ENCODE measurements at places on chromosomes 11 and 22. TPM values are rescaled to one million over a fixed set of nuclear protein-coding genes. Genes with fewer than 3 reads are reported as not detected.

The ZNF214 gene
- 3.7 TPM for total RNA-seq

- no peak overlapping the region for H3K4me3 ChIP-seq
- H3K27ac ChIP-seq: no peak overlapping the region
Measured at GRCh38 chr11:67542169-67542568, 18.9 kb upstream of the CABP2 start.

The CREB3L1 gene
- total RNA-seq: 63.0 TPM

- H3K4me3 ChIP-seq: no peak overlapping the region
- no peak for DNase-seq
- no peak overlapping the region for H3K27ac ChIP-seq
- no peaks in the 10 kb centered on the region for H3K4me1 ChIP-seq
Measured at GRCh38 chr22:25347752-25348102, 128.3 kb downstream of the CRYBB2 start.

GRCh38 chr11:1938343-1939005, 8.7 kb upstream of the MRPL23 start:
- no peaks in the 10 kb centered on the region for H3K36me3 ChIP-seq
- no peak overlapping the region for H3K4me3 ChIP-seq
- DNase-seq: no peak
- H3K27ac ChIP-seq: no peak overlapping the region
- H3K4me1 ChIP-seq: peaks cover 2% of the 10 kb centered on the region
- H3K27me3 ChIP-seq: no peaks in the 10 kb centered on the region

- H3K36me3 ChIP-seq: no peaks in the 10 kb centered on the region
- H3K4me3 ChIP-seq: no peak overlapping the region
- H3K27me3 ChIP-seq: no peaks in the 10 kb centered on the region
Measured at GRCh38 chr11:44711113-44711786, 15.5 kb upstream of the TSPAN18 start.

The ZBED4 gene
- 7.8 TPM for total RNA-seq

- no peak overlapping the region for H3K4me3 ChIP-seq
- no peak overlapping the region for H3K27ac ChIP-seq
- no peaks in the 10 kb centered on the region for H3K36me3 ChIP-seq
- no peak for DNase-seq
Measured at GRCh38 chr11:13242564-13242963, 35.0 kb upstream of the BMAL1 start.

GRCh38 chr11:34064291-34064690, 12.8 kb downstream of the CAPRIN1 start:
- no peak overlapping the region for H3K4me3 ChIP-seq
- peaks cover 11% of the 10 kb centered on the region for H3K4me1 ChIP-seq
- H3K27me3 ChIP-seq: no peaks in the 10 kb centered on the region
- DNase-seq: no peak
- no peaks in the 10 kb centered on the region for H3K36me3 ChIP-seq

The OOSP2 gene
- not detected for total RNA-seq

GRCh38 chr11:125452125-125452470, 44.0 kb downstream of the FEZ1 start:
- no peak overlapping the region for H3K4me3 ChIP-seq
- no peaks in the 10 kb centered on the region for H3K36me3 ChIP-seq
- H3K4me1 ChIP-seq: peaks cover 7% of the 10 kb centered on the region

- H3K4me3 ChIP-seq: no peak overlapping the region
- no peaks in the 10 kb centered on the region for H3K36me3 ChIP-seq
- DNase-seq: no peak
- H3K4me1 ChIP-seq: no peaks in the 10 kb centered on the region
Measured at GRCh38 chr22:41775976-41776375, 24.5 kb upstream of the CCDC134 start.

DNA sequence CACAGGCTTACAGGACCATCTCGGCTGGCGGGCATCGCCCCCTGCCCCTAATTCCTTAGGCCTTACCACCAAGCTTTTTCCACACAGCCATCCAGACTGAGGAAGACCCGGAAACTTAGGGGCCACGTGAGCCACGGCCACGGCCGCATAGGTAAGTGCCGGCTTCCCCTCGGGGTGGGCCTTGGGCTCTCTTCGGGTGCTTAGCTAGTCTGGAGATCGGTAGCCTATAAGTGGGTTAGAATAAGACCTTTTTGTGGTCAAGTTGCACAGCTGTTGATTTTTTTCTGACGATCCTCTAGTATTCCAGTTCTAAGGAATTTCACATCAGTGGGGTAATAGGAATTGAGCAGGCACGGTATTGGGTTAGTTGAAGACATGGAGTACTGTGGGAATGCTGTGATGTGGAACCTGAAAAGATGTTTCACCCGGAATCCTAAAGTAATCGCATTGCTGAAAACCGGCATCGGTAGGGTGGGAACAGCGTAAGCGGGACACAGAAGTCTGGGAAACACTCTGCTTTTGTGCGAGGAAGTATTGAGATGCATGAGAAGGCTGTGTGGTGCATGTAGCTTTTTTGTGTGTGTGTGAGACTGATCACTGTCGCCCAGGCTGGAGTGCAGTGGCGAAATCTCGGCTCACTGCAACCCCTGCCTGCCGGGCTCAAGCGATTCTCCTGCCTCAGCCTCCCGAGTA, 669 bp downstream of the RPL27A start:
- peak overlapping the region; percentile 69 for H3K27ac ChIP-seq
- H3K36me3 ChIP-seq: no peaks in the 10 kb centered on the region
- DNase-seq: no peak
- peaks cover 10% of the 10 kb centered on the region for H3K4me1 ChIP-seq
- H3K4me3 ChIP-seq: peak overlapping the region; percentile 97
- no peaks in the 10 kb centered on the region for H3K27me3 ChIP-seq

GRCh38 chr11:120142441-120143100, 4.7 kb upstream of the TRIM29 start:
- no peak for DNase-seq
- H3K27me3 ChIP-seq: no peaks in the 10 kb centered on the region
- H3K36me3 ChIP-seq: no peaks in the 10 kb centered on the region
- H3K4me3 ChIP-seq: no peak overlapping the region
- H3K4me1 ChIP-seq: no peaks in the 10 kb centered on the region

GRCh38 chr11:44125598-44125997, 30.1 kb downstream of the EXT2 start:
- H3K4me1 ChIP-seq: peaks cover 1% of the 10 kb centered on the region
- H3K27me3 ChIP-seq: no peaks in the 10 kb centered on the region
- H3K36me3 ChIP-seq: no peaks in the 10 kb centered on the region
- no peak overlapping the region for H3K27ac ChIP-seq
- no peak for DNase-seq
